ENCODE measurements at places on chromosomes 2 and 18. TPM values are rescaled to one million over a fixed set of nuclear protein-coding genes. Genes with fewer than 3 reads are reported as not detected.

PARD6G gene
- total RNA-seq: 2.1 TPM

NAT8 gene
- not detected for total RNA-seq

C2orf69 gene
- 13.2 TPM for total RNA-seq

PTPRN gene
- total RNA-seq: 3.5 TPM

SCYGR6 gene
- total RNA-seq: not detected

CNGA3 gene
- total RNA-seq: under 0.01 TPM

STPG4 gene
- total RNA-seq: 0.33 TPM

FN1 gene
- 3,444 TPM for total RNA-seq

ABHD1 gene
- total RNA-seq: 0.26 TPM

HOXD11 gene
- total RNA-seq: not detected

CCDC150 gene
- 3.9 TPM for total RNA-seq

NR4A2 gene
- 0.17 TPM for total RNA-seq

RNU2-63P gene
- 268 TPM for total RNA-seq

RNF149 gene
- 44.7 TPM for total RNA-seq
